Psoas muscle (tissue), 8 donors: ENCODE measurements at places on chromosomes 3 and 15.

DNA sequence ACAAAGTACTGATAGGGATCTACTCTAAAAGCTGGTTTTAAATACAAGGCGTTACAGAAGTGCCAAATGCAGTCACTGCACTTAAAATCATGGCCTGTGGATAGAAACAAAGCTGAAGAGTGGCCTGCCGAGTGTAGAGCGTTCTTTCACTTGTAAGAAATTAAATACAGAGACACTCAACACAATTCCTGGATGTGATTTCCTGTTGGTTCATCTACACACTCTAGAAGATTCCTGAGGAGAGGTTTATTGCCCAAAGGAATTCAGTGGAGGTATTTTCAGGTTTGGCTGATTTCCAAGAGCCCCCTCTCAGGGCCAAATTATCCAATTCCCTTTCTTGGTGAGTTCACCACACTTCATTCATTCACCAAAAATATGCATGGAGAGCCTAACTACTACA, 200.3 kb upstream of the IL12A start:
- DNase-seq, result no peak

GRCh38 chr3:24582431-24583403, 88.1 kb upstream of the THRB start:
- DNase-seq, result no peak

DNA sequence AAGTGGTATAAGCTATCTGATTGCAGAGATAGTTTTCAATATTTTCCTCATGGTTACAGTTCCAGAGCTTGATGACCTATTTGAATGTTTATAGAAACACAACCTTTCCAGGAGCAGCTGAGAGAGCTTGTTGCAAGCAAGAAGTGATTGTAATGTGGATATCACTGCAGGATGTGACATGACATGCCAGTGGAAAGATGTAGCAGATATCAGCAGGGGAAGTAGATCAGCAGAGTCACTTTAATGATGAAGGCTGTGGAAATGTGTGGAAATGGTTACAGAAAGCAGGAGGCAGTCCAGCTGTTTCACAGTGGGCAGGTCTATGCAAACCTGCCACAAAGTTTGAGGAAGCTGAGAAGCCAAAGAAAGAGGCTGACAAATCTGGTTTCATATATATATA, 21.0 kb downstream of the TMEM158 start:
- DNase-seq, result no peak

- DNase-seq, result no peak
Observed at GRCh38 chr3:101203411-101203810, 117.0 kb downstream of the IMPG2 start.

GRCh38 chr3:128462341-128462910, 4.3 kb downstream of the DNAJB8 start:
- DNase-seq, result no peak

- no peak for DNase-seq
Observed at GRCh38 chr3:102511168-102511567, 76.4 kb downstream of the ZPLD1 start.

DNA sequence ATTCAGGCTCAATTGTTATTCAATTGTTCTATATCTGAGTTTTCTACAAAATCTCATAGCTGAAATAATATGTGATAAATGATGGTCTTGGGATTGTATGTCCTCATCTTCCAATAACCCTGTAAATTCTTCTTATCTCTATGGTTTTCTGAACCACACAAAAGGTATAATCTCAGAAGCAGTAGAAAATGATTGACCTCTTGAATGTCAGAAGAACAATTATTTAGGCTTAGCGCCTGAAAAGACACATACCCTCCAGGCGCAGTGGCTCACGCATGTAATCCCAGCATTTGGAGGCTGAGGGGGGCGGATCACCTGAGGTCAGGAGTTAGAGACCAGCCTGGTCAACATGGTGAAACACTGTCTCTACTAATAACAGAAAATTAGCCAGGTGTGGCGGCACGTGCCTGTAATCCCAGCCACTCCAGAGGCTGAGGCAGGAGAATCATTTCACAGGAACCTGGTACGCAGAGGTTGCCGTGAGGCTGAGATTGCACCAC, 288.0 kb upstream of the TBC1D5 start:
- no peak for DNase-seq

- no peak for DNase-seq
Observed at GRCh38 chr3:151581035-151581434, 120.2 kb upstream of the IGSF10 start.

DNA sequence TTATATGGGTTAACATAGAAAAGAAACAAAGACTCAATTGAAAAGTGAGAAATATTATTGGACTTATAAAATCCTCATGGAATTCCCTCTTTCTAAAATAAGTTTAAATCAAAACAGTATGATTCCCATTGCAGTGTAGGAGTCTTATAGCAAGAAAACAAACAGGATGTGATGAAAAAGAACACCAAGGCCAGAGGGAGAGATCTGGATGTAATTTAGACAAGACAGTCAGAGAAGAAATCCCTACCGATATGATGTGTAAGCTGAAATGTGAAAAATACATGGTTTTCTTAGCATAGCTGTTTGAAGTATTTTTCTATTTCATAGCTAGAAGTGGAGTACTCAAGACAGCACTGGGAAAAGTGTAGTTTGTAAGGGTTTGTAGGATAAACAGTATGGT, 521.5 kb downstream of the RSL24D1 start:
- DNase-seq, result no peak

DNA sequence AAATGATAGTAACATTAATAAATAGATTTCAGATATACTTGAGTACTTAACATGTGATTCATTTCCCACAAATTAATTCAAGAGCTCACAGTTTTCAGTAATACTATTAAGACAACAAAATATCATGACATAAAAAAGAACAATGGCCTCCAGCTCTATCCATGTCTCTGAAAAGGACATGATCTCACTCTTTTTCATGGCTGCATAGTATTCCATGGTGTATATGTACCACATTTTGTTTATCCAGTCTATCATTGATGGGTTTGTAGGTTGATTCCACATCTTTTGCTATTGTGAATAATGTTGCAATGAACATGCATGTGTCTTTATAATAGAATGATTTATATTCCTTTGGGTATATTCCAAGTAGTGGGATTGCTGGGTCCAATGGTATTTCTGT, 1012.8 kb upstream of the ALCAM start:
- no peak for DNase-seq

DNA sequence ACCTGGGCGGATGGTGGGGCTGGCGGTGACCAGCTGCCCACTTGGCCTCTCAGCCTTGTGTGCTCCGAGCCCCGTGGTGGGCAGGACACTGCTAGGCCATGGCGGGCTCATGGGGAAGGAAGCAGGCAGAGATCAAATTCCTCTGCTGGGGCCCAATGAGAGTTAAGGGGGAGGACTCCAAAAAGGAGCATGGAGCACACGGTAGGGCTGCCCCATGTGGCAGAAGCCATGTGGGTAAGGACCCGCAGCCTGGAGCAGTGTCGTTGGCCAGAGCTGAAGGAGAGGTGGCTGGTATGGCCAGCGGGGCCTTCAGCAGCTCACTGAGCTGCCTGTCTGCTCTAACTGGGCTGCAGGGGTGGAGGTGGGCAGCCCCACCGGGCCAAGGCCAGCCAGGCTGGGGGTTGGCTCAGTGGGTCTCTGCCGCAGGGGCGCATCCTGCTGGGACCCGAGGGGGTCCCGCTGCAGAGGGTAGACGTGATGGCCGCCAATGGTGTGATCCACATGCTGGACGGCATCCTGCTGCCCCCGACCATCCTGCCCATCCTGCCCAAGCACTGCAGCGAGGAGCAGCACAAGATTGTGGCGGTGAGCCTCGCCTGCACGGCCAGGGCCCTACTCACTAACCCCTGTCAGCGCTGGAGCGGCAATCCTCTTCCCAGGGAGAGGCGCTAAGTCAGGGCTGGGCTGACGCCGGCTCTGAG, 11.3 kb downstream of the STAB1 start:
- DNase-seq, result no peak

GRCh38 chr3:169603661-169604060, 59.9 kb downstream of the MECOM start:
- DNase-seq, result no peak

DNA sequence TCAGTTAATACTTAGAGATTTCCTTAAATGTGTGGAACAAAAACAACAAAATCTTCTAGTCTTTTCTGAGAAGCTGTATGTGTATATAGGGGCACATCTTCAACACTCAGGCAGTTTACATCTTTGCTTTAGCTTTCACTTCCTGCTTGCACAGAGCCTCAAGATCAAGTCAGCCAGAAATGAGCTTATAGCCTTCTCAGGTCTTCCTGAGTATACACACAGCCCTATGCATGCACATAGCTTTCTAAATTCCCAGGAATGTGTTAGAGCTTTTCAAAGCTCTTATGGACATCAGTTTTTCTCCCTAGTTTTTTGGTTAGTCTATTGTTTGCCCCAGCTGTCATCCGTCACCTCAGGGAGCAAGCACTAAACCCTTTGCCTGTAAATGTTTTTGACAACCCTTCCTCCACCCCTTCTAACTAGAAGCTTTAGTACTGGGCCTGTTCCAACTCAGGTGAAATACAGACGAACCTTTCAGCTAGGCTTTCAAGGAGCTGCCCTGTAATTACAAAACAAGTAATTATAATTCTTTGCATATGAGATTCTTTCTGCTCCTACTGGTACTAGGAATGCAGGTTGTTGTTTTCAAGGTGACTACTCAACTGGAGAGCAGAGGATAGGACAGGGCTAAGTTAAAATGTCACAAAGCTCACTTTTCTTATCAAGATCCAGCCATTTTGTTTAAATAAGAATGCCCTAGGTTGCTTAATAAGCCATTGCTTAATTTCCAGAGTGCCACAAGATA, 22.6 kb upstream of the MTMR10 start:
- no peak for DNase-seq

DNA sequence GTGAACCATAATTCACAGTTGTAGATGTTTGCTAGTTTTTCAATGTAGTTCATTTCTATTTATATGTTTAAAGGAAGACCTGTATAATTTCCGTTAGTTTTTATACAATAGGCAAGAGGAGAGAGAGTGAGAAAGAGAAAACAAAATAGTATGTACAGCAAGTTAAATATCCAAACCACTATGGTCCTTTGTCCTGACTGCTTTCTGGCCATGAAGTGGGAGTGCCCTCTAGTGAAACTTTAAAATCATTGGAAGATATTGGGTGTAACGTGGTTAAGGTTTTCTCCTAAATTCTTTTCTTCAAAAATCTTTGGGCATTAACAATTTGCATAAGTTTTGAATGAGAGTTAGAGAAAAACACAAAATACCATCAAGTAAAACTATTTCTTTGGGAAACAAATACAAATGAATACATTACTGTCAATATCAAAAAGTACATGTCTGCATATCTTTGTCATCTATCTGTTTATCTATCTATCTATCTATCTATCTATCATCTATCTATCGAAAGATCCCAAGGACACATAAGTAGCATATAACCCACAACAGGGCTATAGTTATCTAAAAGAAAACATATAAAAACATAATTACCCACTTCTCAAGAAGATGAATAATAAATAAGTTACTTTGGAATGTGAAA, 534.6 kb upstream of the ATP11B start:
- no peak for DNase-seq

DNA sequence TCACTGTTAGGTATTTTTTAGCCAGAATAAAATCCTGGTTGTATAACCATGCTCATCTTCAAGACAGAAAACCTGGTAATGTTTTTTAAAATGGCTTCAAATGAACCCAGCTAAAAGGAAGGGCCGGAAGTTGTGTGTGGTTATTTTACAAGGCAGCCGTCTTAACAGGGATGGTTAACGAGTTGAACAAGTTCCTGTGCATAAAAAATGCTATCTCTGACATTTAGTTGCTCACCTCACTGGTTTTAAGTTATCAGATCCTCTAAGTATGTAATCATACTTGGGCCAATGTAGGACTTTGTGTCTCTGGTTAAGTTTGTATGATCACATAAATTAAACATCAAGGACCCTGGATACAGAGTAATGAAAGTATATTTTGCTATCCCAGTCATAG, 2.1 kb downstream of the ATP11B start:
- DNase-seq, result no peak

DNA sequence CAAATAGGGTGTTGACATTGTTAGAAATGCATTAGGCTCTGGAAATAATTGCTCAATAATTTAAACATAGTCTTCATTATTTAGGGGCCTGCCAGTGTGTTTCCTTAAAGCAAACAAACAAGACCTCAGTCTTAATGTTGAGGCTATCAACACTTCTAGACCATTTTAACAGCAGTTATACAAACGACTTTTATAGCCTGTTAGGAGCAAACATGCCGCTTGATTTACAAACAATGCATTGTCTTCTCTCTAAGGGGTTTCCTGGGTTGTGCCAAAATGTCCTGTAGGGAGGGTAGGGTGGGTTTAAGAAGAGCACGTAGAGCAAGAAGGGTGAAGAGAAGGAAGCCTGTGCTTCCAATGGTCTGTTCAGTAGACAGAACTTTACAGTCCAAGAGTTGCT, 53.7 kb downstream of the TPRG1 start:
- no peak for DNase-seq

DNA sequence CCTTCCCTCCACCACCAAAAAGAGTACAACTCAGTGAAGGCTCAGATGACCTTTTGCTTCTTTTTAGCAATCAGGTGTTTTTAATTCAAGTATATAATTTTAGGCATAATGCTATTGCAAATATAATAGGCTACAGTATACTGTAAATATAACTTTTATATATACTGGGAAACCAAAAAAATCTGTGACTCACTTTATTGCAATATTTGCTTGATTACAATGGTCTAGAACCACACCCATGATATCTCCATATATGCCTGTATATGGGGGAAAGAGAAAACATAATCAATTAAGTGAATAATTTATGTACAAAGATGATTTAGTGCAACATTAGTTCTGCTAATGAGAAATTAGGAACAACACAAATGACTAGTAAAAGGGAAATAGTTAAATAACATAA, 134.3 kb downstream of the TLE3 start:
- no peak for DNase-seq
